ENCODE measurements at places on chromosomes 3 and 15. TPM values are rescaled to one million over a fixed set of nuclear protein-coding genes. Genes with fewer than 3 reads are reported as not detected.

BNC1 gene
- polyA plus RNA-seq = 1.5 TPM

ZPLD1 gene
- polyA plus RNA-seq = not detected

GAP43 gene
- polyA plus RNA-seq = 0.06 TPM

MAP6D1 gene
- not detected for polyA plus RNA-seq

NKIRAS1 gene
- 11.8 TPM for polyA plus RNA-seq

CCR4 gene
- polyA plus RNA-seq = not detected

SYNPR gene
- not detected for polyA plus RNA-seq

PBRM1 gene
- 15.3 TPM for polyA plus RNA-seq

C15orf62 gene
- polyA plus RNA-seq = 0.67 TPM

VIPR1 gene
- 6.9 TPM for polyA plus RNA-seq

CEMIP gene
- polyA plus RNA-seq = 1.5 TPM

CLDN11 gene
- 28.2 TPM for polyA plus RNA-seq

NMNAT3 gene
- 4.6 TPM for polyA plus RNA-seq

All from adipose tissue (tissue), 3 donors.